Stimulated activated CD4-positive, alpha-beta T cell treated with anti-CD3 and anti-CD28 coated beads, Interleukin-12 subunit alpha, Interleukin-12 subunit beta, amount 100 ng/mL, for 24 hours (primary cell): ENCODE measurements at places on chromosomes 6 and 20.

GRCh38 chr6:93419304-93420162 is at the start of gene EPHA7:
EPHA7 (minus strand) TSS chr6:93419559; CDS start chr6:93419341, 218 bp downstream.
- peak; percentile 24 for DNase-seq

DNA sequence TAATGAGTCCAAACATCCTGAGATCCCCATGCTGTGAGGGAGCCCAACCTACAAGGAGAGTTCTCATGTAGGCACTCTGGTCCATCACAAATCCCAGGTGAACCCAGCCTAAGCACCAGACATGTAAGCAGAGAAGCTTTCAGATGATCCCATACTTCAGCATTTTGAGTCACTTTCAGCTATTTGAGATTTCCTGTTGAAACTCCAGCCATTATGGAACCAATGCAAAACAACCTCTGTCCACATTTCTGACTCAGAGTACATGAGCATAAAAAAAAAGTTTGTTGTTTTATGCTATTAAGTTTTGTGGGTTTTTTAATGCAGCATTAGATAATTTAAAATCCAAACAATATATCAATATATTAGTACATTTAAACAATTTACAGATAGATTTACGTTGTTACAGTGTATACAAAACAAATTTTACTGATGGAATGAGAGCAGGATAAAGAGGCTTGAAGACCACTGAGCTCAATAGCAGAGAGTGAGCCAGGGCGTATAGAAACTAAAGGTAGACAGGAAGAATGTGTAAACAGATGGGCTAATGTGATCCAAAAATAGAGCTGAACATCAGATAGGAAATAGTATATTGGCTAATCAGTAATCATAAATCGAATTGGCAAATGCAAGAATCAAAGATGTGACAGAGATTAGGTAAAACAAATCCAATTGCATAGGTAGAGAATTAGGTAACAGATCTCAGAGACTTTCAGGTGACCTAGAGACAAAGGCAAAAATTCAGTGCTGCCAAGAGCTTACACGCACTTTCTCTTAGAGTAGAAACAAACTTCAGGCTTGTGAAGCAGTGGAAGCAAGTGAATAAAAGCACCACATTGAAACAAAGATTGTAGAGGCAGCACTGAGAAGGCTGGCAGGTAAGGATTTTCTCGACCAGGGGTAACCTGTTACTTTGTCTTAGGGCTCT is 36.2 kb upstream of the PLCB1 start:
- no peak for DNase-seq

DNA sequence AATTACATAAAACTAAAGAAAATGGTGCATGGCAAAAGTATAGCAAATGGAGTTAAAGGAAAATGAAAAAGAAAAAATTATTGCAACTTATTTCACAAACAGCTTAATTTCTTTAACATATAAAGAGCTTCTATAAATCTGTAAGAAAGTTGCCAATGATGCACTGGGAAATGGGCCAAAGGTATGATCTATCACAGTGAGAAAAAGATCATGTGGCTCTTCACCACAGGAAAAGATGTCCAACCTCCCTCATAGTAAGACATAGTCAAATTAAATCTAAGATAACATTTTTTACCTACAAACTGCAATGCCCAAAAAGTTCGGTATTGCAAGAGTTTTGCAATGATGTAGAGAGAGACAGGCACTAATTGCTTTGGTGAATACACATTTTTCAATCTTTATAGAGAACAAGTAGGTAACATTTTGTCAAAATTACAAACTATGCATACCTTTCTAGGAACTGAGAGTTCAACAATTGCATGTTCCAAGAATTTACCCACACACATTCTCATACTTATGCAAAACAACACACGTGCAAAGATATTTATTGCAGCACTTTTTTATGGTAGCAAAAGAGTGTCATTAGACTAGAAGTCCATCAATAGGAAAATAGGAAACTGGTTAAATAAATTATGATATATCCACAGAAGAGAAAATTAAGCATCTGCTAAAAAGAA is 372.6 kb downstream of the QKI start:
- DNase-seq, result no peak

DNA sequence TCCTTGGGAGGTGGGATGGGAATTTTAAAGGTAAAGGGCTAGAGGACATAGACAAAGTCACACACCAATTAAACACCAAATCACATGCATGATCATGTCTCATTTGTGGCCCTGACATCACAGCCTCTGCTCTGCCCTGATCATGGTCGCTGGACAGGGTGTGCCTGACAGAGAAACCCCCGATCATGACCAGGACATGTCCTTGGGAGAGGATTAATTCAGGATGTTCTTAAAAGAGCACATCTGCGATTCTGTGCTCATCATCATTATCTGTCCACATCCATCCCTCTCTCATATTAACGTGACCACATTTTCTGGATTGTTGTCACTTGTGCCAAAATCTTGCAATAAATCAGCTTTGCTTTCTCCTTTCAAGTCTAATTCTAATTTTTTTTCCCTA is 7.7 kb upstream of the PBOV1 start:
- no peak for DNase-seq

GRCh38 chr6:57075092-57075491 is 14.9 kb upstream of the ZNF451 start:
- DNase-seq, result no peak

DNA sequence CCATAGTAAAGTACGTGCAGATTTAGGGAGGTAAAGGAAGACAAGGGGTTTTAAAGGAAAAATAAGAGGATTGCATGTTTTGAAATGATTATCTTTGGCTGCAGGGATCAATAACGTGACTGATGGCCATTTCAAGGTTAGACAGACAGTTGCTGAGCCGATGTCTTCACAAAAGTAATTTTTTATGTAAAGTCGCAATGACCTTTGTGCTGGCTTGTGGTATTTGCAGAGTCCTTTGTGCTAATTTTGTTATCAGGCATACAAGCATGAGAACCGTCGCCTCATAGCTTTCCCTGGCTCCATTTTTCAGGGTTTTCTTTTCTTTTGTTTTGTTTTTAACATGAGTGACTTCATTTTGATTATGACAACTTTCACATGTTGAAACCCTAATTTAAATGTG is 605.7 kb upstream of the GJE1 start:
- DNase-seq, result no peak

DNA sequence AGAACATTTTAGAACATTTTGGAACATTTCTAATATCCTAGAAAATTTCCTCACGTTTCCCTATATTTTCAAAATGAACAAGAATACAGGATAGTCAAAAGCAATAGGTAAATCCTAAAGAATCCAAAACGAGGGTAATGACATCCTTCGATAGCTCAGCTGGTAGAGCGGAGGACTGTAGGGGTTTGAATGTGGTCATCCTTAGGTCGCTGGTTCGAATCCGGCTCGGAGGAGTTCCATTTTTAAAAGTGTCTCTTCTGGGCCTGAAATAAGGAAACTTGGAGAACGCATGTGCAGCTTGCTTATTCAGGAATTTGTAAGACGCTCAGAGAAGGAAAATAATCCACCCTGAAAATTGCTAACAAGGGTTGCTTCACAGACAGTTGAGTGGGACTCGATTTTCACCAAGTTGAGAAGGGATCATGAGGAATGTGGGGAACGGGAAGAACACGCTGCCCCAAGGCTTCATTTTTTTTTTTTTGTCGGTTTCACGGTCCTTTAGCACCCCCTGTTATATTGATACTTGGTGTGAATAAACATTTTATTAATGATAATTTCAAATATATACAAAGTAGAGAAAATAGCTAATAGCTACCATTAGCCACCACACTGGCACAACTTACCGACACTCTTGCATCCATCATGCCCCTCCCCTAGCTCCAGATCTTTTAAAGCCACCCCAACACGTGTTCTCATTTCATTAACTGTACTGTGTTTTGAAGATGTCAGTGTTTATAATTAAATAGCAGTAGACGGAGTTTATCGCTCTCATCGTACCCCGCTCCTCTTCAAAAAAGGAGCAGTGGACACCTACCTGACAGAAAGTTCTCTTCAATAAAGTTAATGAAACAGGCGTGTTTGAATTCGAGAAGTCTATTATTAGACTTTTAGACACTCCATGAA is 1.8 kb upstream of the ABT1 start:
- no peak for DNase-seq

- no peak for DNase-seq
Measured at GRCh38 chr6:32475392-32476206, 35.9 kb downstream of the HLA-DRA start.

GRCh38 chr6:138682704-138683527 is 90.7 kb upstream of the CCDC28A start:
- DNase-seq, result no peak

GRCh38 chr6:24689964-24690363 is 23.1 kb downstream of the ACOT13 start:
- no peak for DNase-seq
